ENCODE measurements at places on chromosomes 13 and 19.

DNA sequence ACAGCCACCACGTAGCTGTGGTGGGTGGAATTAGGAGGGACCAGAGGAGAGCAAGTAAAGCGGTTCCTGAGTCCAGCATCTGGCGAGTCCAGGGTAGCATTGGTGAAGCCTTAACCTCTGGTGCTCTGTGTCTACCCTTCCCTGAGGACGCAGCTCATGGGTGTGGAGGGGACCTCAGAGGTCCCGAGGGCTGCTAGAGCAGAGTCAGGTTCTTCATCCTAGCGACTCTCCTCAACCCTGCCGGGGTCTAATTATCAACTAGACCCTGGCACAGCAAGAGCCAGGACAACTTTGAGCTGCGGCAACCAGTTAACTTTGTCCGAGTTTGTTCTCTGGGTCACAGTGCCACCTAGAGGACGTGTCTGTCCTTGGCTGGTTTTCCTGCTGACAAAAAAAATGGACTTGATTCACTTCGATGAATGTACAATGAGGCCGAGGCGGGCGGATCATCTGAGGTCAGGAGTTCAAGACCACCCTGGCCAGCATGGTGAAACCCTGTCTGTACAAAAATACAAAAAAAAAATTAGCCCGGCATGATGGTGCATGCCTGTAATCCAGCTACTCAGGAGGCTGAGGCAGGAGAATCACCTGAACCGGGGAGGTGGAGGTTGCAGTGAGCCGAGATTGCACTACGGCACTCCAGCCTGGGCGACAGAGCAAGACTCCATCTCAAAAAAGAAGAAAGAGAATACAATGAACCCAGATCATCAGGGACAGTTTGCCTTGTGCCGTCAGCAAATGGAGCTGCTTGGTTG lies 25.0 kb downstream of the TSSK6 start:
- peak; percentile 87 for DNase-seq

DNA sequence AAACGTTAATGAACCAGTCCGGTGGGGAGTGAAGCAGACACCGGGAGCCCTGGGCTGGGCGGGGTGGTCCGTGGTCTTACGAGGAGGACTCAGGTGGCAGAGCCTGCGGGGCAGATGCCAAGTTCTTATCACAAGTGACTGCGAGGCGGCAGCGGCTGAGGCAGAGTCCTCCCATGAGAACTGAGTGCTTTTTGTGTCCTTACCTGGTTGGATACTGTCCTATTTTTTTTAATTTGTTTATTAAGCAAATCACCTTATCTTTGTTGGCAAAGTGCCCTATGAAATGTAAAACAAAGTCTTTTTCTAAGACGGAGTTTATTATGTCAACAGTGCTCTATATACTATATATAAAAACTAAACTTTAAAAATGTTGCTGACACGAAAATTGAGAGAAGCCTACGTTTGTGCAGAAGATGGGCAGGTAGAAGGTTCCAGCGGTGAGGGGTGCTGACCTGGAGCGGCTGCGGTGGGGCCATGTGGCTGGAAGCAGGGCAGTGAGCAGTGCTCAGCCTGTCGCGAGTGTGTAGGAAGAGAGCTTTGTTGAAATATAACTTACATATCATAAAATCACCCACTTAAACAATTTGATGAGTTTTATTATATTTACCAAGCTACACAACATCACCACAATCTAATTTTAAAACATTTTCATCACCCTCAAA lies 82.2 kb downstream of the ATP11A start:
- peak; percentile 9 for DNase-seq

DNA sequence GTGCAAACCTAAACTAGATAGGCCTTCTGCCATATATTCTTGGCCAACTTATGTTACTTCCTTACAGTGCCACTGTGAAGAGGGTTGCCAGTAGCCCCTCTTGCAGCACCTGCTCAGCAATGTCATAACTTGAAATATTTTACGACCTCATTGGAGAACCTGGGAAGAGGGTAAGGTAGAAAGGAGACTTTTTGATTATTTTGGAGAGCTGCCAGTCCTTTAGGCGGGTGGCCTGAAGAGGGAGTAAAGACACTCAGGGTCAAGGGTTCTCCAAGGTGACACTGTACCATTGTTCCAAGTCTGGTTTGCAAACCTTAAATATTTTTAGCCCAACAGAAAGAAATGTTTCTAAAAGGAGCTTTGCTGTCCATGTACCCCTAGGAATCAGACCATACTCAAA lies 118.3 kb downstream of the FLT1 start:
- no peak for DNase-seq

DNA sequence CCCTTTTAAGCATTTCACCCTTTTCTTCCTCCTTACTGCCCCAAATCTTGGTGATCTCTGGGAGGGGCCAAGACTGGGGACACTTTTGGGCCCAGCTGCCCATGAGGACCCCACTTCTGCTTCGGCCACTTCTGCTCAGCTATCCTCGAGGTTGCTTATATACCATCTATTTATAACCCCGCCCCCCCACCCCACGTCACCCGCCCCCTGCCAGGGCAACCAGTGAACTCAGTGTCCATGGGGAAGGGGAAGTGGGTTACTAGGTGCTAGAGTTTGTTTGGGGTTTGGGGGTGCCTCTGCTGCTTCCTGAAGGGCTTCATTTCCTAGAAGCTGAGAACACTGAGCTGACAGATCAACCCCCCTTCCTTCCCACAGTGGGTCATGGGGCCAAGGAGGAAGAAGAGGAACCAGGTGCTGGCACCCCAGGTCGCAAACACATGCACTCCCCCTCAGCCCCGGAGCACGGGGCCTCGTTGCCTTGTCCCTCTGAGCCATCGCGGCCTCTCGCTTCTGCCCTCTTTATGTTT lies 6.1 kb upstream of the ADGRE5 start:
- DNase-seq = no peak

DNA sequence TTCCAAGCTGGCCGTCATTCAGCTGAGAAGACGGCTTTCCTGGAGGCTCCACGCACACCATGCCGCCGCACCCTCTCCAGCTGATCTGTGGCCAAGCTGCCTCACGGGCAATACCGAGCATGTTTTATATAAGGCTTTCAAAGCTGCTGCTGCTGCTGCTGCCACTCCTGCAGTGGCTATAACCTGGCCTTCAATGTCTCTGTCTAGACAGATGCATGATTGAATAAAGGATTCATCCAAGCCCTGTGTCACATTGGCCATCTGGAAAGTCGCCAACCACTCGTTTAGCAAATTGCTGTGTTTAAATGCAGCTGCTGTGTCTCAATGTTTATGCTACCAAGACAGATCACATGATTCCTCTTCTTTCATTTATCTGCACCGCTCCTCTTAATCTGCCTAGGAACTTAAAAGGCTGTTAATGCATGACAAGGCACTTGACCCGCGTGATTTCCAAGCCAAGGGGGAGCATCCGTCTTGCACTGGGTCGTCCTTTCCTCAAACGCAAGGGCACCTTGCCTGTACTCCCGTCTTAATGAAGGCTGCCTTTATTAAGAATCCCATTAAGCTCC lies 114.3 kb downstream of the TEX26 start:
- peak; percentile 85 for DNase-seq

GRCh38 chr13:52345631-52346251 lies 60.2 kb downstream of the THSD1 start:
- DNase-seq = no peak

- DNase-seq = no peak
Observed at GRCh38 chr19:18532168-18532890, 10.5 kb upstream of the ELL start.

DNA sequence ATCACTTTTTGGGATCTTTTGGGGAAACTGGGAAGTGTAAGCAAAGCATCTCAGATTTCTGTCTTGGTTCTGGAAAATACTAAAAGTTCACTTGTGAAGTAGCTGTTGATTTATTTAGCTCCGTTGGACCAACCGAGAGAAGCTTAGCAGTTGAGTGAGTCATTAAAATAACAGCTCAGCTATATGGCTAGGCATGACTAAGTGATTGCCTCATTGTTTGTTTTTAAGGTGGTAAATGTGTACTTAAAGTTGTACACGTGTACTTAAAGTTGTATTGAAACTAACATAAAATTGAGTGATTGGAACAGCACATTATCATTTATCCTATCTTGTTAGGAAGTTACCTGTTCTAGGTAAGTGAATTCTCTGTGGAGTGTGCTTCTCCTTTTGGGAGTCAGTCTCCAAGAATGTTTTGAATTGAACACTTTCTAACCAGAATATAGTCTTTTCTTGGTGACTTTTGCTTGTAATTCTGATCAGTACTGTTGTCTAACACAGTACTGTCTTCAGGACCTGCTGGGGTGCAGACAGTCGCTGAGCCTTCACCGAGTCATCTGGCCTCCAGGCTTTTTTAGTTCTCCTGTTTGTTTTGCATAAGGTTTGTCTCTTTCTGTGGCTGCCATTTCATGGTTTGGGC lies 2.9 kb upstream of the DCUN1D2 start:
- no peak for DNase-seq

DNA sequence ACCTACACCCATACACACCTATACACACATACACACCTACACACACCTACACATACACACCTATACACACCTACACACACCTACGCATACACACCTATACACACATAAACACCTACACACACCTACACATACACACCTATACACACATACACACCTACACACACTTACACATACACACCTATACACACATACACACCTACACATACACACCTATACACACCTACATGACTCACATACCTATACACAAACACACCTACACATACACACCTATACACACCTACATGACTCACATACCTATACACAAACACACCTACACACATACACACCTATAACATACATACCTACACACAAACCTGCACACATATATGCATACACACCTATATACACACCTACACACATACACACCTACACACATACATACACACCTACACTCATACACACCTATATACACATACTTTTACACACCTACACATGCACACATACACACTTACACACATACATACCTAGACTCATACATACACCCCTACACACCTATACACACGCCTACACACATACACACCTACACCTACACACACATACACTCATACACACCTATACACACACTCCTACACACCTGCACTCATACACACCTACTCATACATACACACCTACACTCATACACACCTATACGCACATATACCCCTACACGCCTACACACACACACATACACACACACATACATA lies 286.7 kb upstream of the MAB21L1 start:
- no peak for DNase-seq

DNA sequence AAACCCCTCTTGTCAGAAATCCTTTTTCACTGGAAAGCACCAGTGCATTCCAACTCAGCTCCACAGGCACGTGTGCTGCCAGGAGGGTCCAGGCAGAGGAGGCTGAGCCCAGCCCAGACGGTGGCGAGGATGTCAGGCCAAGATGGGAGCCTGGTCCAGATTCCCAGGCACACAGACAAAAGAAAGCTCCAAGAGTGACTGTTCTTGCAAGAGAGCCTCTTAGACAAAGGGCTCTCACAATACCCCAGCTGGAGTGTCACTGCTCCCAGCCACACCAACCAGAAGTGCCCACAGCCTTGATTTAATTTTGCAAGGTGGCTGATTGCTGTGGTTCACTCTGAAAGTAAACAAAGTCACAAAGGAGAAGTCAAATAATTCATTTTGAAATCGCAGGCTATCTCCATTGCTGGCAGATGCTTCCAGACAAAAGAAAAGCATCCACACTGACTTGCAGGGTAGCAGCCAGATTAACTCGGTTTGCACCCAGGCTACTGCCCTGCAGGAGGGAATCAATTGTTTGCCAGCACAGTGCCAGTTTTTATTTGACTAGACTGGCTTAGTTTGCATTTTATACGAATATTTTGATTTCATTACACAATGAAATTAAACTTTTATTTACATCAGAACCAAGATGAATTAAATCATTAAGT lies 95.1 kb downstream of the RAB20 start:
- DNase-seq = peak; percentile 79

DNA sequence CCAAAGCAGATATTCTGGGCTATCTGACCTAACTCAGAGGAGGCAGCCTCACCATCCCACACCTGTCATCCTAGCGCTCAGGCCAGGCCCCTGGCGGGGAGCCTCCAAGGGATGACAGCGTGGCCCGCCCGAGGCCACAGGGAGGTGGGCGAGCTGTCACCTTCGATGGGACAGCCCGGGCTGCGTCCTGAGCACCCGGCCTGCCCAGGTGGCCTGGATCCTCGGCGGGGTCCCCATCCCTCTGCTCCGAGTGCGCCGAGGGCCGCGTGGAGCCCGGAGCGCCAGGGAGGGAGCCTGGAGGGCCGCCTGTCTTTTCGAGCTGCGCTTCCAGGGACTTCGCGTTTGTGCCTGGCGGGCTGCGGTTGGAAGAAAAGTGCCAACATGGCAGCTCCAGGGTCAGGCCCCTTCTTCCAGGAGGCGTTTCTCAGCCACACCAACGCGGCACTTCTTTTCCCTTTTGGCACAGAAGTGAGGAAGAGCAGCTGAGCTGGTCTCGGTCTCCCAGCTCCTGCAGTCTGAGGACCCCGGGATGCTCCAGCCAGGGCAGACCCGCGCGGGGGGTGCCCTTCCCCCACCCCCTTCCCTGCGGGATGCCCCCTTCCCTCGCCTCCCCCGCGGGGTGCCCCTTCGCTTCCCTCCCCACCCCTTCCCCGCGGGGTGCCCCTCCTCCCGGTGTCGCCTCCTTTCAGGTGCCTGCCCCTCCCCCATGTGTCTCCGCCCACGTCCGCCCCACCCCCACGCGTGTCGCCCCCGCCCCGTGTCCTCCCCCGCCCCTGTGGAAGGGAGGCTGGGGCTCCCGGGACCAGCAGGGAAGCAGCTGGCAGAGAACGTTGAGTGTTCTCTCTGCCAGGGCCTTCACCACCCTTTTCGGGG lies 42.3 kb downstream of the GJA3 start:
- peak; percentile 79 for DNase-seq

- DNase-seq = no peak
Observed at GRCh38 chr13:37361608-37362007, 237.0 kb downstream of the POSTN start.

DNA sequence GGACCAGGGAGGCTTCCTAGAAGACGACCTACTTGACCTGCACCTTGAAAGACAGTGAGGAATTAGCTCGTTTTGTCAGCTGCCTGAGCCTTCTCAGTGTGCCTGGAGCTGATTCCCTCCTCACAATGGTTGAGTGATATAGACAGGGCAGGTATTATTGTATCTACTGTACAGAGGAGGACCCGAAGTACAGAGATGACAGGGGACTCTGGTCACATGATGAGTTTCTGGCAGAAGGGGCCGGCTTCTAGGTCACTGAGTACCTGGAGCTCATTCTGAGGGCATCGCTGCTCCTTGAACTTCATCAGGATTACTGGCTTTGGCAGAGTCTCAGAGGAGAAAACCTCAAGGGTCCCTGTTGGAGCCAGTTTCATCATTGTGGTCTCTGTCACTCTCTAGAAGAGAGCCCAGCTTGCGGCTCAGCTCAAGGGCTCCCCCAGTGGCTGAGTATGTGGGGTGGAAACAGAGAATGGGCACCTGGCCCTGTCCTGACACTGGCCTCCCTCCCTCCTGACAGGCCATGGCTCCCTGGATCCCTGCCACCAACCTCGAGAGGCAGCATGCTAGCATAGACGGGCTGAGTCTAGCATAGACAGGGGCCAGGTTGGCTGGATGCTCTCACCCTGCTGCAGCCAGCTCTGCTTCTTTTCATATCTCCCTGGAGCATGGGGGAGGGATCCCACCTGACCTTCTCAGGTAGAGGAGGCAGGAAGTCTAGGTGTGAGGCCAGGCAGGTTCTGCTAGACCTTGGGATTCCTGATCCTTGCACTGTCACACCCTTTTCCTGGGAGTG lies 38.7 kb downstream of the NFIX start:
- no peak for DNase-seq

- DNase-seq = peak; percentile 76
Observed at GRCh38 chr19:54439174-54439851, 9.7 kb upstream of the LENG8 start.

Measured in retina (tissue), 1 donor.